ENCODE measurements at places on chromosomes 11 and 22. TPM values are rescaled to one million over a fixed set of nuclear protein-coding genes. Genes with fewer than 3 reads are reported as not detected.
A peak's percentile ranks its signal among the peaks of the same experiment; 100 is the strongest.

ANKK1 gene
- total RNA-seq = 0.57 TPM

CARD16 gene
- 13.2 TPM for total RNA-seq

DNA sequence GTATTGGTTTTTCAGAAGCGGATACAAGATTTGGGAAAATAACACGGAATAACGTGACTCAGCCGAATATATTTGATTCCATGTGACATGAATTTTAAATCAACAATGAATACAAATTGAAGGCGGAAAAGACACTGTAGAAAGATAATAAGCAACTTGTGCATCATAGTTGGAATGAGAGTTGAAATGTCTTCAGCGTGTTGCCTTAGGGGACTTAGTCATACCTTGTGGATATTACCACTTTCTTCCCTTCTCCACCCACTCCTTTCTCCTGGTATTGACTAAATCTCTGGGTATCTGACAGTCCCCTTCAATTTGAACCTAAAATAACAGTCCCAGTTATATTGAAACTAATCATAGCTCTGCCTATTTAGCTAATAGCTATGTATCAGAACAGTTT, 2373.1 kb upstream of the RAG2 start:
- no peaks in the 10 kb centered on the region for H3K27me3 ChIP-seq
- H3K4me1 ChIP-seq = no peaks in the 10 kb centered on the region
- no peak for DNase-seq
- H3K27ac ChIP-seq = no peak overlapping the region
- H3K4me3 ChIP-seq = no peak overlapping the region

INPP5J gene
- total RNA-seq = 175 TPM

CENATAC gene
- total RNA-seq = 66.4 TPM

GRCh38 chr22:32752816-32753520, 48.5 kb upstream of the TIMP3 start:
- DNase-seq = no peak
- no peak overlapping the region for H3K27ac ChIP-seq
- H3K36me3 ChIP-seq = no peaks in the 10 kb centered on the region

DNA sequence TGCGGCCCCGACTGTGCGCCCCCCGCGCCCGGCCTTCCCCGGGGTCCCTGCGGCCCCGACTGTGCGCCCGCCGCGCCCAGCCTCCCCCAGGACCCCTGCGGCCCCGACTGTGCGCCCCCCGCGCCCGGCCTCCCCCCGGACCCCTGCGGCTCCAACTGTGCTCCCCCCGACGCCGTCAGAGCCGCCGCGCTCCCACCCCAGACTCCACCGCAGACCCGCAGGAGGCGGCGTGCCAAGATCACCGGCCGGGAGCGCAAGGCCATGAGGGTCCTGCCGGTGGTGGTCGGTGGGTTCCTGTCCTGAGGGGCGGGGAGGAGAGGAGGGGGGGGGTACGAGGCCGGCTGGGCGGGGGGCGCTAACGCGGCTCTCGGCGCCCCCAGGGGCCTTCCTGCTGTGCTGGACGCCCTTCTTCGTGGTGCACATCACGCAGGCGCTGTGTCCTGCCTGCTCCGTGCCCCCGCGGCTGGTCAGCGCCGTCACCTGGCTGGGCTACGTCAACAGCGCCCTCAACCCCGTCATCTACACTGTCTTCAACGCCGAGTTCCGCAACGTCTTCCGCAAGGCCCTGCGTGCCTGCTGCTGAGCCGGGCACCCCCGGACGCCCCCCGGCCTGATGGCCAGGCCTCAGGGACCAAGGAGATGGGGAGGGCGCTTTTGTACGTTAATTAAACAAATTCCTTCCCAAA, 3.1 kb downstream of the DRD4 start:
- H3K4me3 ChIP-seq = peak overlapping the region; percentile 12
- DNase-seq = peak; percentile 44
- no peak overlapping the region for H3K27ac ChIP-seq
- no peaks in the 10 kb centered on the region for H3K36me3 ChIP-seq
- no peaks in the 10 kb centered on the region for H3K27me3 ChIP-seq

- no peak for DNase-seq
- H3K27me3 ChIP-seq = no peaks in the 10 kb centered on the region
- H3K36me3 ChIP-seq = no peaks in the 10 kb centered on the region
- H3K27ac ChIP-seq = no peak overlapping the region
- H3K4me3 ChIP-seq = no peak overlapping the region
These were observed 1.5 kb upstream of the IL17RA start for GRCh38 chr22:17083255-17083654.

LMO2 gene
- total RNA-seq = 9.1 TPM

OR52E2 gene
- not detected for total RNA-seq

DNA sequence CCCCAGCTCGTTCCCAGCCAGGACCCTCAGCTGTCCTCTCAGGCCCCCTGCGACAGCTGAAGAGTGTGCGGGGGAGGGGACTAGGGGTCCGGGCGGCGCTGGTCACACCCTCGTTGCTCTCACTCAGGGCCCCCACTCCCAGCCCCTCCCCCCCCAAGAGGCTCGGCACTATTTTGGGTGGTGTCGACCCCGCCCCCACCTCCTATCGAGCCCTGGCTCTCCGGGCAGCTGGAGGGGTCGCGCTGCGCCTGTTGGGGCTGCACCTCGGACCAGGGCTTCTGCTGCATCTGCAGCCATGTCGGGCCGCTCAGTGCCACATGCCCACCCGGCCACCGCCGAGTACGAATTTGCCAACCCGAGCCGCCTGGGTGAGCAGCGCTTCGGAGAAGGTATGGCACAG, at the start of gene HSPB2:
HSPB2 (plus strand) TSS at position 200 of the 400 bp plus-strand sequence; CDS start at position 296, 96 bp downstream.
- H3K4me3 ChIP-seq = peak within 1 kb of the TSS; percentile 22
- H3K27me3 ChIP-seq = no peaks in the 10 kb centered on the region
- peak within 1 kb of the TSS; percentile 63 for H3K27ac ChIP-seq
- no peak for DNase-seq
- H3K4me1 ChIP-seq = no peaks in the 10 kb centered on the region

KDM4D gene
- total RNA-seq = not detected

DNA sequence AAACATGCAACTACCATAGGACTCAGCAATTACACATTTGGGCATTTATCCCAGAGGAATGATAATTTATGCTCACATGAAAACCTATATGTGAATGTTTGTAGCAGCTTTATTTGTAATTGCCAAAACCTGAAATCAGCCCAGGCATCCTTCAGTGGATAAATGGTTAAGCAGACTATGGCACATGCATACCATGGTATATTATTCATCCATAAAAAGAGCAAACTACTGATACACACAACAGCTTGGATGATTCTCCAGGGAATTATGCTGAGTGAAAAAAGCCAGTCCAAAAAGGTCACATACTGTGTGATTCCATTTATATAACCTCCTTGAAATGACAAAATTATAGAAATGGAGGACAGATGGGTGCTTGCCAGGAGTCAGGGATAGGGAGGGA, 86.7 kb downstream of the ALX4 start:
- no peaks in the 10 kb centered on the region for H3K27me3 ChIP-seq
- H3K4me3 ChIP-seq = no peak overlapping the region
- H3K27ac ChIP-seq = no peak overlapping the region
- H3K36me3 ChIP-seq = no peaks in the 10 kb centered on the region
- H3K4me1 ChIP-seq = no peaks in the 10 kb centered on the region

UBQLN3 gene
- not detected for total RNA-seq

CD3G gene
- total RNA-seq = 5.0 TPM

CD248 gene
- total RNA-seq = 2.9 TPM

OR6A2 gene
- not detected for total RNA-seq

DNA sequence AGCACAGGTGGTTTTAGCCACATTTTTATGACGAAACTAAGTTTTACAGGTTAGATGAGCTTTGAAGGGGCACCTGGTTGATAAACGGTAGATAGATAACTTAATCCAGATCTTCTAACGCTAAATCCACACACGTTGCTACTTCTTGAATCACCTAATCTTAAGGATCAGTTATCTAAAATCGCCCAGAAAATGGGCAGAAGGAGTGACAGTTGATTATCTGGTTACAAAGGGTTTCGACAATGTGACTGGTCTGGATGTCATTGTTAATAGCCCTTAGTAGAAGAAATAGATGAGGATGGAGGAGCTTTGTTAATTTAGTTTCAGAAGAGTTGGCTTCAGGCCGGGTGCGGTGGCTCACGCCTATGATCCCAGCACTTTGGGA, 43.7 kb downstream of the SCGB1A1 start:
- H3K4me1 ChIP-seq = no peaks in the 10 kb centered on the region
- H3K36me3 ChIP-seq = no peaks in the 10 kb centered on the region
- no peak for DNase-seq
- H3K27me3 ChIP-seq = no peaks in the 10 kb centered on the region

GRCh38 chr11:123371506-123372297, 58.4 kb upstream of the GRAMD1B start:
- no peak for DNase-seq
- no peaks in the 10 kb centered on the region for H3K4me1 ChIP-seq
- H3K27me3 ChIP-seq = no peaks in the 10 kb centered on the region
- no peaks in the 10 kb centered on the region for H3K36me3 ChIP-seq
- H3K4me3 ChIP-seq = no peak overlapping the region

GRCh38 chr11:128422576-128423370, 164.6 kb downstream of the ETS1 start:
- H3K4me3 ChIP-seq = no peak overlapping the region
- H3K36me3 ChIP-seq = no peaks in the 10 kb centered on the region
- H3K4me1 ChIP-seq = peaks cover 4% of the 10 kb centered on the region
- no peak for DNase-seq
- no peak overlapping the region for H3K27ac ChIP-seq

TBX1 gene
- total RNA-seq = 1.1 TPM

TMEM121B gene
- 0.76 TPM for total RNA-seq

GRCh38 chr11:126573325-126573978, 218.0 kb downstream of the ST3GAL4 start:
- no peaks in the 10 kb centered on the region for H3K27me3 ChIP-seq
- no peak for DNase-seq
- H3K27ac ChIP-seq = no peak overlapping the region
- no peaks in the 10 kb centered on the region for H3K4me1 ChIP-seq
- no peak overlapping the region for H3K4me3 ChIP-seq

ALDH3B1 gene
- 23.8 TPM for total RNA-seq

OR8G1 gene
- total RNA-seq = not detected

DNA sequence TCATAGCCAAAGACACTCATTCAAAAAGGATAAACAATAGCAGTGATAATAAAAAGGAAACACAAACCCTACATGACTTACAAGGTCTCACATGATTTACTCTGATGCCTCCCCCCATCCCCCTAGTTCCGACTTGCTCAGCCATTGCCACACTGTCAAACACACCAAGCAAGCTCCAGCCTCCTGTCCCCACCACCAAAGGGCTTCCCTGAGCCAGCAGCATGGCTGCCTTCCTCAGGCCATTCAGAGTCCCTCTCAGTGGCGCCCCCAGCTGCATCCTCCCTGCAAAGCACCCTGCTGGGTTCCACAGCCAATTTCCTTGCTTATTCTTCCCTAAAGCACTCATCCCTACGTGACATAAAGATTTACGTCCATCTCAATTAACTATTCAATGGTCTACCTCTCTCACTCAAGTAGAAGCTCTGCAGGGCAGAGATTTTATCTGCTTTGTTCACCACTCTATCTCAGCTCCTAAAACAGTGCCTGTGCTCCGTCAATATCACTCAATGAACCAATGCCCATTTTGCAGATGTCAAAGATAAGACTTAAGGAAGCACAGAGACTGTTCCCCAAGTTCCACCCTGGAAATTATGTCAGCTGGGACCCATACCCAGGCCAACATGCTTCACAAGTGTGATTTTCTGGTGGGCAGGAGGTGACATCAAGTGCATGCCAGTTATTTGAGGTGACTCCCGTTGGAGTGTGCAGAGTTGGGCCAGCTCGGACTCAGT, 106.9 kb downstream of the SYN3 start:
- no peaks in the 10 kb centered on the region for H3K4me1 ChIP-seq
- H3K36me3 ChIP-seq = no peaks in the 10 kb centered on the region
- H3K27me3 ChIP-seq = no peaks in the 10 kb centered on the region

DNA sequence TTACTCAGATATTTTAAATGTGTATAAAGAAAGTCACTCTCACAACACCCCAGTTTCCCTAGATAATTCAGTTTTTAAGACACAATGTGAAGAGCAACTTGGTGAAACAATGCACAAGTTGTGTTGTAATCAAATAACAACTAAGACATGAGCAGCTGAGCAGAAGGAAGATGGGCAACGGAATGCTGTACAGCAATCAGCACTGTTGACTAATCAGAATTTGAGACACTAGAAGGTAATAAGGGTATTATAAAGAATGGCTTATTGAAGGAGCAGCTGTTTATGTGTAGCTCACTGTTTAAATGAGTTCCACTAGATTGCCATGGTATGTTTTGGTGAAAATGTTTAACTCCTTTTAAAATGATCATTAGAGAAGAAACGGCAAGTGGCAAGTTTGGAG, 60.1 kb downstream of the SOX6 start:
- no peaks in the 10 kb centered on the region for H3K36me3 ChIP-seq
- H3K27ac ChIP-seq = no peak overlapping the region
- no peak for DNase-seq
- no peaks in the 10 kb centered on the region for H3K27me3 ChIP-seq
- H3K4me3 ChIP-seq = no peak overlapping the region

GRCh38 chr11:118705111-118705741, 25.8 kb upstream of the TREH start:
- DNase-seq = peak; percentile 56
- peaks cover 8% of the 10 kb centered on the region for H3K4me1 ChIP-seq
- no peaks in the 10 kb centered on the region for H3K36me3 ChIP-seq
- no peak overlapping the region for H3K4me3 ChIP-seq
- no peaks in the 10 kb centered on the region for H3K27me3 ChIP-seq

DNA sequence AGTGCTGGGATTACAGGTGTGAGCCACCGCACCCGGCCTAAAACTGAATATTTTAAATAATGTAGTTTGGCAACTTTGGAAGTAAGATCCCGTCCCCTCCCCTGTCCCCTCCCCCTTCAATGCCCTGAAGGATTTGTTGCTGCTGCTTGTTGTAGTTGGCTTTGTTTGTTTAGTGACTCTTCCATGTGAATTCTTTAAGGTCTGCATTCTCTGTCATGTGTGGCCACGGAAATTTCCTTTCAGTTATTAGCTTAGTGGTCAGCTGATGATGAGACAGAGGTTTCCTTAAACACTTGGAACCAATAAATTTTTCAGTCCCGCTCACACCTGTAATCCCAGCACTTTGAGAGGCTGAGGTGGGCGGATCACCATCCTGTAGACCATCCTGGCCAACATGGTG, 109.9 kb downstream of the MPPED1 start:
- no peak overlapping the region for H3K4me3 ChIP-seq
- no peak overlapping the region for H3K27ac ChIP-seq
- no peaks in the 10 kb centered on the region for H3K36me3 ChIP-seq
- no peaks in the 10 kb centered on the region for H3K4me1 ChIP-seq
- no peaks in the 10 kb centered on the region for H3K27me3 ChIP-seq

GNG3 gene
- total RNA-seq = not detected

GRCh38 chr11:128506356-128506755, 81.0 kb downstream of the ETS1 start:
- no peak for DNase-seq
- H3K4me1 ChIP-seq = peaks cover 24% of the 10 kb centered on the region
- no peaks in the 10 kb centered on the region for H3K36me3 ChIP-seq
- H3K4me3 ChIP-seq = no peak overlapping the region
- H3K27me3 ChIP-seq = no peaks in the 10 kb centered on the region
- peak overlapping the region; percentile 90 for H3K27ac ChIP-seq

- no peak for DNase-seq
These were observed 381.6 kb upstream of the CADM1 start for GRCh38 chr11:115885535-115886421.

Measured in Peyer's patch (tissue), 4 donors.